Stimulated activated CD4-positive, alpha-beta T cell treated with anti-CD3 and anti-CD28 coated beads, TNF-alpha, amount 100 ng/mL, for 1 hour (primary cell): ENCODE measurements at places on chromosomes 7 and 10.

GRCh38 chr7:99551767-99552463 is at the start of gene FAM200A:
FAM200A (minus strand) TSS chr7:99552114; CDS start chr7:99548407, 3,707 bp downstream.
- peak; percentile 57 for DNase-seq

- no peak for DNase-seq
These were observed 611.9 kb downstream of the PTPRN2 start for GRCh38 chr7:157975401-157976372.

- no peak for DNase-seq
These were observed 4.1 kb downstream of the ARMC3 start for GRCh38 chr10:22931948-22932347.

GRCh38 chr10:79582096-79582495 is 21.9 kb upstream of the SFTPA2 start:
- no peak for DNase-seq

DNA sequence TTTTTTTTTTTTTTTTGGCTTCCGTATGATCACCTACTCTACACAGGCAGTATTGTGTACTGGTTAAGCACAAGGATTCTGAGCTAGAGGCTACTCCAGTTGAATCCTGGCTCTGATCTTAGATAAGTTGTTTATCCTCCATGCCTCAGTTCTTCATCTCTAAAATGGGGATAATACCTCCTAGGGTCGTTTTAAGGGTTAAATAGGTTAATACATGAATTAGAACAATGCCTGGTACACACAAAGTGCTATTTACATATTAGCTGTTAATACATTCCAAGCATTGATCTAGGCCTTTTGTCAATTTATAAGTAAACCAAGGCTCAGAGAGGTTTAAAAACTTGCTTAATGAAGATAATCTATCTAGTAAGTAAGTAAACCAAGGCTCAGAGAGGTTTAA is 59.0 kb downstream of the ST7 start:
- DNase-seq, result no peak

DNA sequence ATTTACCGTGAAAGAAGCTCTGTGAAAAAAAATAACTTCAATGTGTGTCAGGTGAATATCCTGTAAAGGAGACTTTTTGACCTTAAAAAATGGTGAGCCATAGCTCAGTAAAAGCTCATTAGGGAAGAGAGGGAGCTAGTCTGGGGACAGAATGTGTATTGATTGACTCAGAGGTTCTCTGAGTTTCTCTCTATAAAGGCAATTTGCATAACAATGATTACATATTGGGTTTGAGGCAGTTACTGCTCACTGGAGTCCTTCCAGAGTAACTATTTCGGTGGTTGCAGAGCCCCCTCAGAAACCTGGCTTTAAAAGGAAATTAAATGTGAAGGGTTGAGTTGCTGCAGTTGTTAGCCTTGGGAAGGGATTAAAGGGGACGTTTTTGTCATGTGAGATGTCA is 181.6 kb downstream of the GALNT17 start:
- no peak for DNase-seq

DNA sequence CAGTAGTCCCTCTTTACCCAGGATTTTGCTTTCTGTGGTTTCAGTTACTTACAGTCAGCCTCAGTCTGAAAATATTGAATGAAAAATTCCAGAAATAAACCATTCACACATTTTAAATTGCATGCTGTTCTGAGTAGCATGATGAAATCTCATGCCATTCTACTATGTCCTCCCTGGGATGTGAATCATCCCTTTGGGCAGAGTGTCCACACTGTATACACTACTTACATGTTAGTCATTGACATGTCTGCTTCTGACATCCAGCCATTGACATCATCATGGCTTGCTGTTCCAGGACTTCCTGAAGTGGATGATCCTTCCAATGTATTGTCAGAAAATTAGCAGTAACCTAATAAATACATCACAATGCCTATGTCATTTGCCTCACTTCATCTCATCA is 34.6 kb upstream of the MALRD1 start:
- DNase-seq, result no peak

- no peak for DNase-seq
These were observed 631.9 kb downstream of the PARD3 start for GRCh38 chr10:34183016-34183796.

GRCh38 chr10:22133749-22134624 is 83.8 kb downstream of the EBLN1 start:
- no peak for DNase-seq

- no peak for DNase-seq
These were observed 98.9 kb downstream of the LHPP start for GRCh38 chr10:124560377-124561105.

GRCh38 chr7:153938451-153938850 is 113.7 kb upstream of the DPP6 start:
- DNase-seq, result no peak

- DNase-seq, result no peak
These were observed 72.6 kb downstream of the COBL start for GRCh38 chr7:51244053-51244452.

- no peak for DNase-seq
These were observed 399.8 kb upstream of the NFE2L3 start for GRCh38 chr7:25752154-25752553.

DNA sequence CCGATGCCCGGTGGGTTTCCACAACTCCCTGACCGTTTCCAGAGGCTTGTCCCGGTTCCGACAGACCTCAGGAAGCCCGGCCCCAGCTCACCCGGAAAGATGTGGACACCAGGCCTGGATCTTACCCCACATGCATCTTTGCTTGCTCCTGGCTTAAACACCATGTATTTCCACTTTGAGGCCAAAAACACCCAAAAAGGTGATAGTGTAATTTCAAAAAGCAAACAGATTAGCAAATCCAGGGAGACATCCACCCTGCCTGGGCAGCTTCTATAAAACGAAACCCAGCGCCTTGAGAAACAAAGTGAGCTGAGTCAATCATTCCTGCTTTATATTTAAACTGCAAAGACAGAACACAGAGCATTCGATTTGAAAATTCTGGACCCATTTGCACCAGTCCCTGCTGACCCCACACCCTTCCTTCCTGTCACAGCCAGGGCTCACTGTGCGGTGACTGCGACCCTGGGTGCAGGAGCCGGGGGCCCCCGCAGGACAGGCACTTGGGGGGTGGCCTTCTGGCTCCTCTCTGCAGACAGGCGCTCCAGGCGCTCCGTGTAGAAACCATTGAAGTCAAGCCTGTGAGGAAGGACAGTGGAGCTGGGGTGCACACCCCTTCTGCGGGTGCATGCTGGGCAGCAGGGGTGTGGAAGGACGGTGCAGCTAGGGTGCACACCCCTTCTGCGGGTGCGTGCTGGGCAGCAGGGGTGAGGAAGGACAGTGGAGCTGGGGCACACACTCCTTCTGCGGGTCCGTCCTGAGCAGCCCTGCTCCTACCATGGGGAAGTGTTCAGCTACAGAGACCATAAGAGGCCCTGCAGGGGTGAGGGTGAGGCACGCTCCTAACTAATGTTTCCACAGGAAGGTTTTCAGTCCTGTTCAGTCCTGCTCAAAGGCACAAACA is 2.9 kb upstream of the ADAM8 start:
- no peak for DNase-seq

- DNase-seq, result no peak
These were observed 291.5 kb downstream of the SDK1 start for GRCh38 chr7:3592401-3593134.
